Right renal pelvis (tissue), 4 donors: ENCODE measurements at places on chromosomes 3 and 15.

GRCh38 chr3:37800022-37800551 lies 61.6 kb upstream of the CTDSPL start:
- DNase-seq, result no peak

GRCh38 chr3:191415566-191415965 lies 45.4 kb upstream of the PYDC2 start:
- DNase-seq, result no peak

GRCh38 chr3:88033079-88033478 lies 25.7 kb downstream of the CGGBP1 start:
- DNase-seq, result no peak

DNA sequence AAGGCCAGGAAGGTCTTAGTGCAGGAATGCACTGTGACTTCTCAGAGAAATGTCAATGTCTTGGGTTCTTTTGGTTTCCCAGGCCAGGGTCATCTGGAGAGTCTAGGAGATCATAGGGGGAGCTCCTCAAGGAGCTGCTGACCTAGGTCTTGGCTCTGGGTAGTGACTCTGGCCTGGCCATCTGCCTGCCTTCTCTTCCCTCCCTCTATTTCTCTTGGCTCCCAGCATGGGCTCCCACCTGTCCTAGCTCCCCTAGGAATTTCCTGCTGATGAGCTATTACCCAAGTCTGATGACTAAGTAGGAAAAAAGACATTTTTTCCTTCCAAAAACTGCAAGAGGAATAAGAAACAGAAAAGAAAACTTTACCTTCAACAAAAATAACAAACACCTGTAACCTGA lies 57.4 kb downstream of the BSN start:
- DNase-seq, result no peak

GRCh38 chr15:42483677-42484076 lies 7.3 kb downstream of the ZNF106 start:
- no peak for DNase-seq

- no peak for DNase-seq
These were observed 806 bp downstream of the KLHL25 start for GRCh38 chr15:85793641-85794597.

GRCh38 chr15:90412356-90413194 lies 24.5 kb downstream of the IQGAP1 start:
- peak; percentile 48 for DNase-seq

GRCh38 chr3:168273917-168274316 lies 178.2 kb upstream of the GOLIM4 start:
- DNase-seq, result no peak

GRCh38 chr3:96646596-96646995 lies 167.8 kb upstream of the EPHA6 start:
- DNase-seq, result no peak

GRCh38 chr15:73395671-73396070 lies 26.9 kb upstream of the HCN4 start:
- DNase-seq, result no peak

DNA sequence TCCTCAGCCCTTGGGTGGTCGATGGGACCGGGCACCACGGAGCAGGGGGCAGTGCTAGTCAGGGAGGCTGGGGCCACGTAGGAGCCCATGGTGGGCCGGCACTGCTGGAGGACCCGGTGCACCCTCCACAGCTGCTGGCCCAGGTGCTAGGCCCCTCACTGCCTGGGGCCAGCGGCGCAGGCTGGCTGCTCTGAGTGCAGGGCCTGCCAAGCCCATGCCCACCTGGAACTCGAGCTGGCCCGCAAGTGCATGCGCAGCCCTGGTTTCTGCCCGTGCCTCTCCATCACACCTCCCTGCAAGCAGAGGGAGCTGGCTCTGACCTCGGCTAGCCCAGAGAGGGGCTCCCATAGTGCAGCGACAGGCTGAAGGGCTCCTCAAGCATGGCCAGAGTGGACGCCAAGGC lies 42.1 kb downstream of the KLHDC8B start:
- DNase-seq, result no peak

GRCh38 chr15:81031203-81031602 lies 30.5 kb downstream of the TLNRD1 start:
- DNase-seq, result no peak

GRCh38 chr3:26962492-26963360 lies 340.2 kb downstream of the LRRC3B start:
- no peak for DNase-seq

DNA sequence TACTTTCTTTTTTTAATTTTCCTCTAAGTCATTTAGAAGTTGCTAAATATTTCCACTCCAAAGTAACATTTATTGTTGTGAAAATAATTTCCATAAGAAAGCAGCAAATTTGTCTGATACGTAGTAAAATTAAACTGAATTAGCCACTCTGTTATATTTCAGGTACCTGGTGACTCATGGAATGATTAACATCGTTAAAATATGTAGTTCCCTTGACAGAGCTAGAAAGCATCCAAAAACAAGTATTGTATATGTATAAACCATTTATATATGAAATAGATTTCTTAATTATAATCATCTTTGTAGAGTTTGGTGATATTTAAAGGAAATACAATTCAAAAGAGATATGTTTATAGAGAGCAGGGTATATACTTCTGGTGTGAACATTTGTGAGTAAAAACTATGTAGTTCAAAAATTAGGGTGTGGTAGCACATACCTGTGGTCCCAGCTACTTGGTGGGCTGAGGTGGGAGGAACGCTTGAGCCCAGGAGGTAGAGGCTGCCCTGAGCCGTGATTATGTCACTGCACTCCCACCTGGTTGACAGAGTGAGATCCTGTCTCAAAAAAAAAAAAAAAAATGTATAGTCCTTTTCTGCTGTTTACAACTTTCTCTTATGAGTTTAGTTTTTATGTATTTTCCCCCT lies 36.6 kb downstream of the ATP11B start:
- DNase-seq, result no peak

GRCh38 chr3:77102951-77103769 lies 63.3 kb downstream of the ROBO2 start:
- no peak for DNase-seq

DNA sequence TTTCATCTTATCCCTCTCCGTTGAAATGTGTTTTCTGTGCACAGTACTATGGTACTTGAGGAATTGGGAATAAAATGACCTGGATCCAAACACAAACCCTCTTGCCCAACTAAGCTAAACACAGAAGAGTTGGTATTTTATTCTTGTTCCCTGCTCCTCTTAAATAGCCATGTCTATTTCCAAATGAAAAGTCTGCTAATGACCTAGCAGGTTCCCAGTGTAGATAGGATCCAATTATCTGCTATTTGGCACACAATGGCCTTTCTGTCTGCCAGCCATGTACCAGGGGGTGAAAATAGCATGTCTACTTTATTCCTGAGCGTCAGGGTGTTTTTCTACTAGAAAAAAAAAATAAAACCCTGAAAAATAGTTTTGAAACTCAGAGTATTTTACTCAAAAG lies 657.0 kb upstream of the NAALADL2 start:
- no peak for DNase-seq

- DNase-seq, result no peak
These were observed 918.8 kb downstream of the NAALADL2 start for GRCh38 chr3:175777965-175778364.

DNA sequence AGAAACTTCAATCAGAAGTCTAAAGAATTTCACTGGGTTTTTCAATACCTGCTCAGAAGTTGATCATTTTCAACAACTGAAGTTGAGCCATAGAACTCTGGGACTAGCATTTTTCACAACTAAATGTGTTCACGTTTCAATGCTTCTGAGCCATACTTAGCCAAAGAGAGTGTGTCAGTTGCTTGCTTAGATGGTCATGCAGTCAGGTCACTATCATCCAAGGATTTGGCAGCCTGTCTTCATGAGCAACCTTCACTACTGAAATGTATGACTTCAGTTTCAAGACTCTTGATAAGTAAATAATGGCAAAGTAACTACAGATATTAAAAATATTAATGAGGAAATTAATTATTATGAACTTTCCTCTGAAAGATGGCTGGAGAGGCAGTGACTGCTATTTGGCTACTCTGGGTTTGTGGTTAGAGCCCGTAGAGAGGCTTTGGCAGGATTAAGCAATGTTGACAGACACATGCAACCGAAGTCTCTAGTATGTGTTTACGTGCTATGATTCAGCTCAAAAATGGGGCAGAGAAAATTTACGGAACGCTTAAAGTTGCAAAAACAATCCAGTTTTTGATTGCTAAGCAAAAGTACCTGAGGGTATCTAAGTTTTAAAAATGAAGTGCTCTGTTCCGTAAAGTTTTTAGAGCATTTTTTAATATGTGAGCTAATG lies 133.8 kb downstream of the GMNC start:
- no peak for DNase-seq

DNA sequence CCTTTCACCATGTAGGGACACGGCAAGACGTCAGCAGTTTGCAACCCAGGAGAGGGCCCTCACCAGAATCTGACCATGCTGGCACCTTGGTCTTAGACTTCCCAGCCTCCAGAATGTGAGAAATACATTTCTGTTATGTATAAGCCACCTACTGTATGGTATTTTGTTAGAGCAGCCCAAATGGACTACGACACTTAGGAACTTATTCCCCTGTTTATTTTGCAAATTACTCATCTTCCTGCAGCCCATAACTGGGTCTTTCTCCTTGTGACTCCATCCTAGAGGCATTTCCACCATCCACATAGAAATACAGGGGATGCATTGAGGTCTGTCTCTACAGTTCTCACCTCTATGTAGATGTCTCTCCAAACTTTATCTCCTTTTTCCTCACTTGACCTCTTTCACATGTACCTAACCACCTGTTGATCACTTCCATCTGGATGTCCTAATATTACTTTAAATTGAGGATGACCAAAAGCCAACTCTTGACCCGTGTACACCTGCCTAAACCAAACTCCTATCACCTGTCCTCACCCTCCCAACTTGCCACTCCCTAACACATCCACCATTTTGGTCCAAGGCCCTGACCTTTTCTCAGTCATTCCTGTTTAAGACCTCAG lies 406.0 kb upstream of the WNT5A start:
- DNase-seq, result no peak

GRCh38 chr3:131072845-131073244 lies 46.2 kb downstream of the NEK11 start:
- DNase-seq, result no peak

GRCh38 chr3:196127308-196128040 lies 45.6 kb upstream of the TFRC start:
- no peak for DNase-seq

DNA sequence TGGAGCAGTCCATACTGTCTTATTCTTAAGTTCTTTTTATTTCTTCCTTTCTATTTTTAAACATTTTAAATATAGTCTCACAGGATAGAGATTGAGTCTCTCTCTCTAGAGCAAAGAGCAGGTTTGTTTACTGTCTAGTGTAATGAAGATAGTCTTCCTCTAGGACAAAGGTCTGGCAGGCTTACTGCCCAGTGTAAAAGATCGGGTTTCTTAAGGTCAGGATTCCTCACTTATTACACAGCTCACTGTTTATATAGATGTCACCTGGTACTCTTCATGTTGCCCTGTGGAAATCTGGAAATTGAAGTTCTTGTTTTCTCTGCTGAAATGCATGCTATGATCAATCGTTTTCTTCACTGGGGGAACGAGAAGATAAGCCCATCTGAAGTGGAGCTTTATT lies 76.0 kb downstream of the ZBBX start:
- DNase-seq, result no peak

DNA sequence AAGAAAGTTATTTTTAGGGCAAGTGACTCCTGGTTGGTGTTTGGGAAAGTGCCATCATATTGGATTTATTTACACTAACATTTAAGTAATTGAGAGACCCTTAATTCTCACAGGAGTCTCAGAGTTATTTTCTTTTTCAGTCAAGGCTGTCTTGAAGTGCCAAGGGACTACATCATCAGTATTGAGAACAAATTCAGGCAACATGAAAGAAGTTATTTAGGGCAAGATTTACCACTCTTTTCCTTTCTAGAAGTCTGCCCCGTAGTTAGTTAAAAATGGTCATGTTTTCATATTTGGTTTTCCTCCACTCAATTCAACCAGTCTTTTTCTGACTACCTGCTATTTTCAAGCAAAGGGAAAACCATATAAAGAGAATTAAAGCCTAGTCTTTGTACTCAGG lies 6.1 kb downstream of the B4GALT4 start:
- DNase-seq, result no peak

GRCh38 chr15:91032919-91033803 lies 10.8 kb upstream of the VPS33B start:
- peak; percentile 31 for DNase-seq

DNA sequence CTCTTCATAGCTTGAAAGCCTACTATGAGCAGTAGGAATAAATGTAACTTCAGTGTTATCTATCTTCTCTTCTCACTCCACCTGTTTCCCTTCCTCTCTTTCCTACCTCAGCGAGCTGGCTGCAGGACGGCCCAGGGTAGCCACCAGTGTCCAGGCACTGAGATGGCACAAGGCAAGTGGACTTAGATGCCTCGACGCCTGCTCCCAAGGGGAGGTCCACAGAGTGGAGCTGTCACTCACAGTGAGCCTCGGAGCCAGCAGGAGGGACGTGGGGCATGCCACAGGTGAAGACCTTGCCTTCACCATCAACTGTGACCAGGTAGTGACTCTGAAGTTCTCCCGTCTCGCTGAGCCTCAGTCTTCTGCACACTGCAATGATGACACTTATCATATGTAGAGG lies 88.2 kb downstream of the PCSK6 start:
- no peak for DNase-seq

GRCh38 chr3:41370307-41370706 lies 171.0 kb downstream of the CTNNB1 start:
- no peak for DNase-seq

- DNase-seq, result no peak
These were observed 311.9 kb downstream of the PLOD2 start for GRCh38 chr3:145849115-145849514.

DNA sequence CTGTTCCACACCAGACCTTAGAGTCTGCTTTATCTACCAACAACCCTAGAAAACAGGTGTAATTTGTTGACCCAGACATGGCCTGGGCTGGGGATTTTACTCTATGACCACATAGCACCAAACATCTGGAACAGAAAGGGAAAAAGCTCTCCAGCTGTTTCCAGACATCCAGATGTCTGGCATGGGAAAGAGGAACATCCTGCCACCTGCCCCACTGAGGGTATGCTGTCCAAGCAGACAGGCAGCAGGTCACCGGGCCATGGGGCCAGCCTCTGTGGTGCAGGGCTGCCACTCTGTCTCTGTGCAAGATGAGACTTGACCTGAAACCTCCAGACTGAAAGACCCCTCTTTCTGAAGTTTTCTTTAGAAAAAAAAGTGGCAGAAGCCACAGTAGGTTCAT lies 359.3 kb upstream of the ICE2 start:
- DNase-seq, result no peak

DNA sequence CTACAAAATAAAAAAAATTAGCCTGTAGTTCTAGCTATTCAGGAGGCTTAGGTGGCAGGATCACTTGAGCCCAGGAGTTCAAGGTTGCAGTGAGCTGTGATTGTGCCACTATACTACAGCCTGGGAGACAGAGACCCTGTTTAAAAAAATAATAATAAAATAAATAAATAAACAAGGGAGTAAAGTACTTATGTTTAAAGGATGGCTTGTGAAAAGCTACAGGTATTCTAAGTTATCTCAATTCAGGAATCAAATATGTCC lies 74.2 kb downstream of the ANKRD28 start:
- no peak for DNase-seq

DNA sequence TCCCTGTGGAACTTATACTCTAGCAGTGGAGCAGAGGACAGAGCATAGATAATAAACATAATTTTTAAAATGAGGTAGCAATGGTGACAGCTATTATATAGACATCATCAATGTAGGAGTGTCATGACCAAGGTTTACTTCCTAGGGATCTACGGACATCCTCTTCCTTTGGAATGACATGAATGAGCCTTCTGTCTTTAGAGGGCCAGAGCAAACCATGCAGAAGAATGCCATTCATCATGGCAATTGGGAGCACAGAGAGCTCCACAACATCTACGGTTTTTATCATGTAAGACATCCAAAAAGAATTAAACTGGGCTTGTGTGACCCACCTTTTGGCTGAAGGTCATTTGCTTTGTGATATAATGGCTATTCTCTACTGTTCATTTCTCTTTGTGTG lies 30.1 kb upstream of the CAPN3 start:
- DNase-seq, result no peak
